Amygdala (tissue), 56 donors: ENCODE measurements at places on chromosomes 2 and 18.

DNA sequence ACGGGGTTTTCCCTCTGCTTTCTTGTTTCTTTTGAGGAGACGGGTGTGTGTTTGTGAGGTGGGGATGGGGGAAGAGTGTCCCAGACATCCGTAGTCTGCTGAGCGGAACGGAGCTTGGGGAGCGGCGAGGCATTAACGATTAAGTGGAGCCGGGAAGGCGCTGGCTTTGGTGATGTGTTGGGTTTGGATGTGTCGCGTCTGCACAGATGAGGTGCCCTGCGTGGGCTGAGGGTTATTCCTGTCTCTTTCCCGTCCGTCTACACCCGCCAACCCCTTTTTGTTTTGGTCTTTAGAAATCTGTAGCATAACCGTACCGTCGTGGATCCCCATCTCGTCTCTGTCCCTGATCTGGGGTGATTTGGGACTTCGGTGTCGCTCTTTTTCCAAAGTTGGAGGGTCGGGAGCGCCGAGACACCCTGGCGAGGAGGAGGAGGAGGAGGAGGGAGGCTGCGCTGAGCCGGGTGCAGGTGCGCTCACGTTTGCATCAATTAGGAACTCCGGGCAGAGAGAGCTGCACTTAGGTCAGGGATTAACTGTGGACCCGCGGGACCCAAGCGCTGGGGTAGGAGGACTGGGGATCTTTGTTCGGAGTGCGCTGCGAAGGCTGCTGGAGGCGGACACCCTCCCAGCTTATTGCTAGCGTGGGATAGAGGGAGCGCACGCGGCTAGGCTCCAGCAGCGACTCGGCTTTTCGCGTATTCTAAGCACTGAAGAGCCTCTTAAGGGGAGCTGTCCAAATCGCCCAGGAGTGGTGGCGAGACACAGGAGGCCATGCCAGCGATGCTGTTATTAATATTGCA is 720.3 kb downstream of the DPP10 start:
- no peak for DNase-seq

DNA sequence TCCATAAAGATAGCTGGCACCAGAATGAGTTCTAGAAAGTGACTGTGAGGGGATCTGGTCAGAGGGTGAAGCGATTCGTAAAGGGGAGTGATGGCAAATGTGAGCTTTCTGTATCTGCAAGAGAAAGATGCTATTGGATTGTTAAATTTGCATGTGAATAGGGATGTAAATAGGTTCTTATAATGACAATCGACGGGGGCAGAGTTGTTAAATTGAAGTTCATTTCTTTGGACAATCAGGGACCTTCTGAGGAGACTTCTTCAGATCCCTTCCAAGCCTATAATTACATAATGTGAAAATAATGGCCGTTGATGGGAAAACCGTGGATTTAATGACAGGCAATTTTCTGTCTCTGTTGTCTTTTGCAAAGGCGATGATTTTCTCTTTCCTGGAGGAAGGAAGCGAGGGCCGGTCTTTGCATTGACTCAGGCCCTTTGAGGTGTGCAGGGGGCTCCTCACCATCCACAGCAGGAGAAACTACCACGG is 52.2 kb upstream of the TMEM18 start:
- no peak for DNase-seq

- no peak for DNase-seq
Observed at GRCh38 chr2:183967756-183968155, 630.6 kb upstream of the ZNF804A start.

GRCh38 chr2:80113399-80113798 is 191.2 kb downstream of the LRRTM1 start:
- no peak for DNase-seq

- no peak for DNase-seq
Observed at GRCh38 chr18:52670896-52671295, 330.9 kb downstream of the DCC start.

- DNase-seq, result no peak
Observed at GRCh38 chr2:36379710-36380448, 24.3 kb downstream of the CRIM1 start.
